HCEC 1CT (cell line): ENCODE measurements at places on chromosomes 3 and 15.

GRCh38 chr3:121951291-121951919 is 57.2 kb downstream of the SLC15A2 start:
- no peak for DNase-seq

DNA sequence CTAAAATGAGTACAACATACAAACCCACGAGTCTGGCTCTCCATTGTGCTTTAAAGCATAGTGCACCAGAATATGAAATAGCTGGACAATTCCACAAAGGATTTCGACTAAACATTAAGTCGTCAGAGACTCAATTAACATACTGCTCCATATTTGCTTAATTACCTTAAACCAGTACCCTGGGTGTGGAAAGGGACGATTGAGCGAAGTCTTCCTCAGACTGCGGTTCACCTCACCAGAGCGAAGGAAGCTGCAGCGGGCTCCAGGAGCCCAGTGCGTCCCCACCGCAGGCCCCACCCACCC is 218 bp upstream of the TRPC1 start:
- DNase-seq = no peak

- no peak for DNase-seq
These were observed 813.5 kb downstream of the MCTP2 start for GRCh38 chr15:95044745-95045417.

DNA sequence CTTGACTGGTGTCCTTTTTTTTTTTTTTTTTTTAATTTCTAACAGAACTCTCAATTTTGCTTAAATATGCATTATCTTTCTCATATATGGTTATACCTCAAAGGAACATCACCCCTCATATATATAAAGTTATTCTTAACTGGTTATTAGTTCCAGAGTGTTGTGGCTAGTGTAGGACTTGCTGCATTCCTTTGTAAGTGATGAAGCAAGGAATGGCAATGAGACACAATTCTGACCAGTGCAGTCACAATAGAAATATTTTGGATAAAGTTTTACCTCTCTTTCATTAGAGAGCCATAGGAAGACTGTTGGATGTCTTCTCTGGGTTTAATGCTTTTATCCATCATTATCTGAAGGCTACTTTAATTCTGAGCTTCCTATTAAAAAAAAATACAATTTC is 75.5 kb upstream of the CBLB start:
- peak; percentile 79 for DNase-seq

DNA sequence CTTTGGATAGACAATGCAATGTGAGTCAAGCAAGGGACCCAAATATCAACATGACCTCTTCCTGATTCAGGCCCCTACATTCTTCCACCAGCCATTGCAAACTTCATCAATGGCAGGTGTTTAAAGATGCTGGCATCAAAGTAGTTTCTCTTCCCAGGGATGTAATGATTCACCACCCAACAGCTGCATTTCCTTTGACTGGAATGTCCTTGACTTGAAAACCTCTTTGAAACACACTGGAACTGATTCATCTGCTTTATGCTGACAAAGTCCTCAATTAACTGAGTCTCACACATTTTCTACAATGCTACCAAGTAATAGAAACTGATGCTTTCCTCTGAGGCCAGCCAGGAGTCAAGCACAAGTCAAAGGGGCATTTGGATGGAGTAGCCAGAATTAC is 385.5 kb downstream of the GBE1 start:
- DNase-seq = no peak

GRCh38 chr15:66862111-66862939 is 160.3 kb downstream of the SMAD6 start:
- peak; percentile 18 for DNase-seq

DNA sequence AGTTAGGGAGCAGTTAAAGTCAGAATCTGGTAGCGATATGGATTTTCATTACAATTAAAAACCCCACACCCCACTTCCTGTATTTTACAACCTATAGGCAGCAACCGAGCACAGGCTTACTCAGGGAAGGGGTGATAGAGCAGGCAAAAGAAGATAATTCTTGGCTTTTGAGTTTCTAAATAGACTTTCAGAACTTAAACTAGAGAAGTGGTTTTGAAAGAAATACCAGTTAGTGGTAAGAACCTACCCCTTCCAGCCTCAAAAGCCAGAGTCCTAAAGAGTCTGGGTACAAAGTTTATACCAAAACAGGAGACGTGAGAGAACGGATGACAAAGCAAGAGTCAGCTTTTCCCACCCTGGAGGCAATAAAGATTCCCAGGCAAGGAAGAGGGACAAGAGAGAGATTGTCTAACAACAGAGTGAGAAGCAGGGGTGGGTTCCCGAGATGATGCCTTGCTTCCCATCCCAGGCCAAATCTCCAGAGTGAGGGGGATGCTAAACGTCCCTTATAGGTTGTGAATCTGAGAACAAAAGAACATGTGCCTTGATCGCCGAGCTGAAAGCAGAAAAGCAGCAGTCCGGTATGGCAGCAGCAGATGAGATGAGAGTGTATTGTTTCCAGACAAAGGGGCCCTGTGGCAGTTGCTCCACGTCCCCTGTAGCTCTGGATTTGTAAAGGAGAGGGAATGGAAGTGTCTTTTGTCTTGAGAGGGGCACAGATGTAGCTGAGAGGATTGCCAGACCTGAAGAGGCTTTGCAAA is 36.8 kb downstream of the KLHL6 start:
- no peak for DNase-seq

DNA sequence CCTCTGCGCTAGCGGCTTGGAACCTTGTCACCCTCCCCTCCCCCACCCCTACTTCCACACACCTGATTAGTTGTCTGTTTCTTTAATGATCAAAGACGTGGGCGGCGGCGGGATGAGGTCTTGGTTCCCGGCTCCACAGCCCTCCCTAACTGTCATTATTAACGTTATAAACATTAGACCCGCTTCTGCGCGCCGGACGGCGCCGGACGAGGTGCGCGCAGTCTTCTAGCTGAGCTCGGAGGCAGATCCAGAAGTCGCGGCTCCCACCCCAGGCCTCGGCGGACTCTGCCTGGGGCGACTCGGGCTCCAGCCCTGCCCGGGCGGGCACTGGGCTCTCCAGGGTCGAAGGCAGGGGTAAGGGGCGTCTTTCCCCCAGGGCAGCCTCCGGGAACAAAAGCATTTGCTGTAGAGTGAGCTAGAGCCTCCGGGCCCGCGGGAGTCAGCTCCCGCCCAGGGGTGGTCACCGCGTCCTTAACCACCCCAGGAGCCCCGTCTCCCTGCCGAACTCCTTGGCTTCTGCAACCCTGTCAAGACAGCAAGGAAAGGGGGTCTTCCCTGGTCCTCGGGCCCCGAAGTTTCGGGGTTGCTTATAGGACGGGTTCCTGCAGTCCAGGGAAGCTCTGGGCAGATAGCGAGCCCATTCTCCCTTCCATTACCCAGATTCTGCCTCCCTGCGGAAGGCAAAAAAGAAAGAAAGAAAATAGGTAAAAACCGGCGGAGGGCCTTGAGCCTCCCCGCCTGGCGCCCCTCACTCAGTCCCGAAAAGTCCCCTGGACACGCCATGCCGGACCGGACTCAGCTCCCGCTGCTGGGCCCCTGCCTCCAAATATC is 2.2 kb upstream of the ISLR2 start:
- DNase-seq = no peak

DNA sequence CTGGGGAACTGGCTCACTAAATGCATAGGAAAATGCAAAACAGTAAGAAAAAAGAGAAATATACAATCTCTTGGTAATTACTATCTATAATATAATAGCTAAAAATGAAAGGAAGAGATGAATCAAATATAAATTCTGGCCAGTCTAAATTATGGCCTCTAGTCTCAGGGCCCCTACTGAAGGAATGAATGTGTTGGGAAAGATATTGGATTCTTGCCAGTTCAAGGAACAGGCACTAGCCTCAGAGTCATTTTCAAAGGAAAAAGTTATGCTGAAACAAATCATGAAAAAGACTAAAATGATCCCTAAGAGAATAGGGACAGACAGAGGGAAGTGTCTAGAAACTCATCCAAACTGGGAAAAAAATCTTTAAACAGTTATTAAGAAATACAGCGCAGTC is 62.4 kb downstream of the C3orf80 start:
- no peak for DNase-seq

GRCh38 chr3:65716071-65716751 is 322.5 kb downstream of the MAGI1 start:
- DNase-seq = no peak

DNA sequence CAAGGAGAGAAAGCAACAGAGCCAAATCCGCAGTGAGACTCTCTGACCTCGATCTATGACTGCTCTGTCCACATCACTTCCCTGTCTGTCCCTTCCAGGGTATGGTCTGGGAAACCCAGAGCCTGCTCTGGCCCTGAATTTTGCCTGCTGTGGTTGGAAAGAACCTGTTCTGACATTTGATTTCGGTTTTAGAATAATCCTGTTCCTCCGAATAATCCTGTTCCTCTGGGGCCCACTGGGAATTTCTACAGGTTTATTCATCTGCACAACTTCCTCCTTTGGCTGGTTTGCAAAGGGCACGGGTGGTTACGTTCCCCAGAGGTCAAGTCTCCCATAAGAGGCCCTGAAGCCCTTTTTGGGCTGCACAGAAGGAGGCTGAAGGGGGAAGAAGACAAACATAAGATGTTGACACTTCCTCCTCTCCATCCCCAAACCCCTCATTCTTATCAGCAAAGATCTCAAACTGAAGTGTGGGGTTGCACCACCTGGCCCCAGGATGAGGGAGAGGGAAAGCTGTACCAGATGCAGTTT is 10.6 kb downstream of the LAMP3 start:
- no peak for DNase-seq

DNA sequence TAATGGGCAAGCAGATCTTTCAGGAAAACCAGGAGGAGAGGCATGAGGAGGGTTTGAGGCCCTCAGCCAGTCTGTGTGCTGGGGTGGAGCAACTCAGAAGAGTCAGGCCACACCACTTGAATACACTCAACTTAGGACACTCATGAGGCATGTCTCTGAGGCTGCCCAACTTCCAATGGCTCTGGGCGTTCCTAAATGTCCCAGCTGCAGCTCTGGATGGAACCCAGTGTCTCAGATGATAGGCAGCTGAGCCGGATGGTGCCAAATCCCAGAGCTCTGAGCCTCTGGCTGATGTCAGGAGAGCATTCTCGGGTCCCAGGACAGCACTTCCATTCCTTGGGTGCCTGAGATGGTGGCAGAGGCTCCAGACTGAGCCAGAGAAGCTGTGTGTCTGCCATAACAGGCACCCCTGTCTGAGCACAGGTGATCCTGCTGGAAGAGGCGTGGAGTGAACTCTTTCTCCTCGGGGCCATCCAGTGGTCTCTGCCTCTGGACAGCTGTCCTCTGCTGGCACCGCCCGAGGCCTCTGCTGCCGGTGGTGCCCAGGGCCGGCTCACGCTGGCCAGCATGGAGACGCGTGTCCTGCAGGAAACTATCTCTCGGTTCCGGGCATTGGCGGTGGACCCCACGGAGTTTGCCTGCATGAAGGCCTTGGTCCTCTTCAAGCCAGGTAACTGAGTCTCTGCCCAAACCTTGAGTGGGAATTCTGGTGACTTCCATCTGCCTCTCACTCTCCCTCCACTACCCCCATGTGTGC is 2.8 kb downstream of the NR2E3 start:
- DNase-seq = no peak

- DNase-seq = no peak
These were observed 88.0 kb upstream of the ALCAM start for GRCh38 chr3:105278688-105279087.

DNA sequence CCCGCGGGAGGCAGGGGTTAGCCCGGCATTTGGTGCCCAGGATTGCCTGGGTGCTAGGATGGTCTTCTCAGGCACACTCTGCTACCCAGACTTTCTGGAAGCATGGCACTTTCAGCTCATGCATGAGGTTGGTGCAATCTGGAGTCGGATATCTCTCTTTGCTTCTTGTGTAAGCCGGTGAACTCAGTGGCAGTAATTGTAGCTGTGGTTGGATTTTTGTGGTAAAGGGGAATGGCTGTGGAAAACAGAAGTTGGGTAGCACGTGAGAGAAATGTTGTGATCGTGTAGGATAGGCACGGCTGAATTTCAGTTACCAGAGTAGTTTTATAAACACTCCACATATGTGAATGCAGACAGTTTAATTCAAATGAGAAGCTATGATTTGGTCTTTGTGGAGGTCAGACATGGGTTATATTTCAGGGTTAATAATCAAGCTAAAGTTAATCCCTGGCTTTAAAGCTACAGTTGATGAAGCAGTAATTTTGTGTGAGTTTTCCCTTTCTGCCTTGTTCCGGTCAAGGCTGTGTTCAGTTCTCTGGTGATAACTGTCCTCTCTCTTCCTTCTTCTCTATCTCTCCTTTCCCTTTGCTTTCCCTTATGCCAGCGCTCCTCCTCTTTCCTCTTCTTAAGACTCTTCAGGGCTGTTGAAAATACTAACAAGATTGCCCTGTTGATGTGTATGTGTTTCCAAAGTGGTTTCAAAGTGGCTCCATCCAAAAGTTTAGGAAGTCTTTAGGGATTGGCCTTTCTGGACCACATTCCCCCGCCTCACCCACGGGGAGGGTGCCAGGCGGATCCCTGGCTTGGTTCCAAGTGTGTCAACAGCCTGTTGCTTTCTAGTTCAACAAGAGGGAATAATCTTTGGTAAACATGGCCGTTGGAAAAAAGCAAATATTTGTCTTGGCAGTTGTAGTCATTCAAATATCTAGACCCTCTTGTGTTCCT is 404.6 kb upstream of the C2CD4B start:
- peak; percentile 84 for DNase-seq

DNA sequence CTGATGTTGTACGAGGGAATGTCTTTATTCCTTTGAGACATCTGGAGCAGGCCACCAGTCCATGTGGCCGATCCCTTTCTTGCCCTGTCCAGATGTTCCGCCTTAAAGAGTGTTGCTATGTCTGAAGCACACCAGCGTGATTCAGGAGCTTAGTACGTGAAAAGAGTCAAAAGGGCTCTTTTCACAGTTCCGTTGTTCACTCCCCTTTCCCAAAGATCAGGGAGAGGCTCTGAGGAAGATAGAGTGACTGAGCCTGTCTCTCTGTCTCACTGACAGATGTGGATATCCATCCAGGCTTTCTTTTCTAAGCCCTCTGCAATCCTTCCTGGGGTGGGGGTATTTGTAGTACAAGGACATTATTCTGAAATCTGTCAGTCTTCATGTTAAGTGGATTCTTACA is 262.5 kb upstream of the LRTM1 start:
- DNase-seq = no peak

GRCh38 chr15:38217191-38217595 is 35.4 kb upstream of the SPRED1 start:
- DNase-seq = peak; percentile 58

DNA sequence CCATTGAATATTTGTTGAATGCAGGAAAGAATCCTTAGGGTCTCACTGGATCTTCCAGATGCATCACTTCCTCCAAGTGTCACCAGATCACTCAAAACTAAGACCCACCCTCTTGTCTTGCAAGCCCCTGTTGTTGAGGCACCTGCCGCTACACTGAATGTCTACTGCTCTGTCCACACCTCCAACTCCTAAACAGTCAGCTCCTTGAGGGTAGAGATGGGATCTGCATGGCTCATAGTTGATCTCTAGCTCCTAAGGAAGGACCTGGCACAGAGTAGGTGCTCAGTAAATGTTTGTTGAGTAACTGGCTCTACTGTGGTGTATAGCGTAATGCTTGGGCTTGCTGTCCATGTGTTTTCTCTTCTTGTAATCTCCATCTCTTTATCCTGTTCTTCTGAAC is 8.8 kb downstream of the SLC6A20 start:
- no peak for DNase-seq
